ENCODE measurements at places on chromosomes 12 and 14. TPM values are rescaled to one million over a fixed set of nuclear protein-coding genes. Genes with fewer than 3 reads are reported as not detected.

DNA sequence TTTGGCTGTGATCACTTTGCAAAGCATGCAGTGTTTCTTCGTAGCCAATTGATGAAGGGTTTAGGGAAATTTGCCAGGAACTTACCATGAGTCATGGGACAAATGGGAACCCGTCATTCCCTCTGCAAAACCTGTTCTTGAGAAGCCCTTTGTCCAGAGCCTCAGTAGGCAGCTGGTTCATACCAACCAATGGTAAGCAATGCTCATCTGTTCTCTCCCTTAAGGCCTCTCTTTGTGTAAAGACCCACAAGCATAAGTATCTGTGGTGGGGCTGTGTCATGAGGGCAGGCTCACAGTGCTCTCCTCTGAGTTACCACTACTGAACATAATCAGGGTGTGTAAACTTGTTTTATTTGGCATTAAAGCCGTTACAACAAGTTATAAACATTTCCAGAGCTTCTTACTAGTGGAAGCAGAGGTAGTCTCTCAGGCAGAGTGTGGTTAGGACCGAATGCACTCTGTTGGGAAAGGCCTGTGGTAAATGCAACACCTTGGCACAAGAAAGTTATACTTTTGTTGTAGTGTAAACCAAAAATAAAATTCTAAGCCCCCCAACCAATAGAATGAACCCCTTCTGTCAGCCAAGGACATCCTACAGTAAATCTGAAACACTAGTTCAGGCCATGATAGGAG lies 119.8 kb downstream of the SINHCAF start:
- peak; percentile 80 for DNase-seq

GRCh38 chr12:116759783-116760621 lies 21.9 kb downstream of the RNFT2 start:
- no peak for DNase-seq

DNA sequence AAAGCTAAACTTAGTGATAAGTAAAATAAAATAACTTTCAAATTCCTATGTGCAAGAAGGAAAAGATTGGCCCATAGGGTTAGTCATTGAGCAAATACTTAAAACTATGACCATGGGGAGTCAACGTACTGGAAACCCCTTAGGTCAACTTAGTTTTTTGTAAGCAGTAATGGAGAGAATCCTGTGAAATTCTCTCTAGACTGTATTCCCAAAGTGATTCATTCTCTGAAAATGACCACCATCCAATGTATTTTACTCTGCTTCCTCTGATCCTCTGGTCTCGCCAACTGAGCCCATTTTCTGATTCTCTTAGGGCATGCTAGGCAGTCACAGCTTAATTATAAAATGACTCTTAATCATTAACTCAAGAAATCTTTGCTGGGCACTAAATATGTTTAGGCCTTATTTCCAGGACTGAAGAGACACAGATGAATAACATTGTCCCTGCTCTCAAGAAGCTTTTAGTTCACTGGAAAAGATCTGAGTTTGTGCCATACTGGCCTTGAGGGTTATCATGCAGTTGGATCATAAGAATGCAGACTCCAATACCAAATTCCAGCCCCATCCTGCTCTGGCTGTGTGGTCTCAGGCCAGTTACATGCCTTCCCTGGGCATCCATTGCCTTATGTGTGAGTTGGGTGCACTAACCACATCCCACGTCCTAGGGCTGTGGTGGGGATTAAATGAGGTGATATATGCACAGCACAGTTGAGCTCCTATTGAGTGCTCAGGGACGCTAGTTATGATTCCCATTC lies 732.4 kb downstream of the AACS start:
- DNase-seq: no peak

Gene TEX52
- not detected for total RNA-seq

DNA sequence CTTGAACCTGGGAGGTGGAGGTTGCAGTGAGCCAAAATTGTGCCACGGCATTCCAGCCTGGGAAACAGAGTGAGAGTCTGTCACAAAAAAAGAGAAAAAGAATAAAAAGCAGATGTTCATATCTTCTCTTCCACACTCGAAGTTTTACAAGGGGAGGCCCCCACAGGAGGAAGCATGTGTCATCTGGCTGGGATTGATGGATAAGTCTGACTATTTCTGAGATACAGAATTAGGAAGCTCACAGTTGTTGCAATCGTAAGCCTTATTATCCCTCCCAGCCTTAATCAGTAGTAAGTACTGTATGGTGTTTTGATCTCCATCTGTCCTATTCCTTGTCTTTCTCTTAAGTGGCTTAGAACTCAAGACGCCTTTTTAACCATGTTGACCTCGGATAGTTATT lies 31.9 kb upstream of the RASSF8 start:
- no peak for DNase-seq

DNA sequence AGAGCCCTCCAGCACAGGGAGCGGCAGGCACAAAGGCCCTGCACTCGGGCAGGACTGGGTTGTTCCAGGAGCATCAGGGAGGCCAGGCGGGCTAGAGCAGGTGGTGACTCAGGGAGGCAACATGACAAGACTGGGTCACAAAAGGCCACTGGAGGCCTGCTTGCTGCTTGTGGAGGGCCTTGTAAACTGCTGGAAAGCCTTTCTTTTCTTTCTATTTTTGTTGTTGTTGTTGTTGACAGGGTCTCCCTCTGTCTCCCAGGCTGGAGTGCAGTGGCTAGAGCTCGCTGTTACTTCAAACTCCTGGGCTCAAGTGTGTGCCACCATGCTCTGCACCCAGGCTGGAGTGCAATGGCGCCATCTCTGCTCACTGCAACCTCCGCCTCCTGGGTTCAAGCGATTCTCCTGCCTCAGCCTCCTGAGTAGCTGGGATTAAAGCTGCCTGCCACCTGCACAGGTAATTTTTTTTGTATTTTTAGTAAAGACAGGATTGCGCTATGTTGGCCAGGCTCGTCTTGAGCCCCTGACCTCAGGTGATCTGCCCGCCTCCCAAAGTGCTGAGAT lies 11.8 kb upstream of the RCOR1 start:
- peak; percentile 53 for DNase-seq

GRCh38 chr14:59583755-59584154 lies 7.1 kb upstream of the CCDC175 start:
- DNase-seq: peak; percentile 31

- DNase-seq: peak; percentile 33
Measured at GRCh38 chr12:21502164-21502496, 541 bp downstream of the GOLT1B start.

Gene TSPAN8
- not detected for total RNA-seq

GRCh38 chr14:57834001-57834598 lies 31.8 kb downstream of the SLC35F4 start:
- DNase-seq: no peak

DNA sequence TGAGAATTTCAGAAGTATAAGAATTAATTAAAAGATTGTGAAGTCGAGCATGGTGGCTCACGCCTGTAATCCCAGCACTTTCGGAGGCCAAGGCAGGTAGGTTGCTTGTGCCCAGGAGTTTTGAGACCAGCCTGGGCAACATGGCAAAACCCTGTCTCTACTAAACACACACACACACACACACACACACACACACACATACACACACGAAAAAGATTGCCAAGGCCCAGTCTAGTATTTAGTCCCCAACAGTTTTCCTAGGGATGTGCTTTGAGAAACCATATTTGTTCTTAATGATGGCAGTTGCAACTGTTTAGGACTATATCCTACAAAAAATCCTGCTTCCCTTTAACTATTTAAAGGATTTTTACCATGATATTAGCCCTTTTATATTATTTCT lies 6.0 kb downstream of the TBK1 start:
- DNase-seq: no peak

DNA sequence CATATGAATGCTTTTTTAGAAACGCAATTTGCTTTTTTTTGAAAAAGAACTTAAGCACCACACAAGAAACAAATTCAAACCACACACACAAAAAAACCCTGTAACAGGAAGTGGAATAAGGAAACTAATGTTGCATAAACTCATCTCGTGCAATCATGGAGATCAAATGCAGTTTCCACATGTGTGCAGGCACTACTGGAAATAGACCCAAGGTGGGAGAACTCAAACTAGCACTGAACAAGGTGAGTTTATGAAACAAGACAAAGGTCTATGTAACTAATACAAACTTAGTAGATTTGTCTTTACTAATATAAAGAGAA lies 17.5 kb downstream of the NIN start:
- DNase-seq: no peak

GRCh38 chr14:53947094-53947445 lies 9.6 kb downstream of the BMP4 start:
- DNase-seq: no peak

DNA sequence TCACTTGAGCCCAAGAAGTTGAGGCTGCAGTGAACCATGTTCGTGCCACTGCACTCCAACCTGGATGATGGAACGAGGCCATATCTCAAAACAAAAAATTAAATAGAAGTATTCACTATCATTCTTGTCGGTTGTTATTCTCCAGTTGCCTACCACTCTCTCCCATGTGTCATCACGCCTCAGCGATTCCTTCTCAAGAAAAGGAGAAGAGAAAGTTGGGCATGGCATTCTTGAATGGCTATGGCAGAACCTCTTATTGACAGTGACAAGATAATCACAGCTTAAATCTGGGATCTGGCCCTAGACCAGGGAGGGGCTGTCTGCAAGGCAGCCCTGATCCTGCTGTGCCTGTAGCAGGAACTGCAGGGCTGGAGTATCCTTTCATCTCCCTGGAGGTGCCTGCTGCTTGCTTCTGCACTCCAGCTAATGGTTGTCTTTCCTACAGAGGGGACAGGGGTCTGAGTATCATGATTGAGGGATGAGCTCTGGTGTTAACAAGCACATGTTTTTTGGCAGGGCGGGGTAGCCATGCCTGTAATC lies 12.8 kb upstream of the MLEC start:
- DNase-seq: no peak

- DNase-seq: no peak
Measured at GRCh38 chr14:92497391-92497790, 16.2 kb upstream of the RIN3 start.

Data from Daoy (cell line).